ENCODE measurements at places on chromosomes 3 and 15.
A peak's percentile ranks its signal among the peaks of the same experiment; 100 is the strongest.

GRCh38 chr15:27743638-27744037 lies 355.5 kb downstream of the OCA2 start:
- no peak for DNase-seq

GRCh38 chr3:73999501-73999900 lies 374.8 kb upstream of the PDZRN3 start:
- DNase-seq, result no peak

- no peak for DNase-seq
Measured at GRCh38 chr15:56496635-56497034, 31.7 kb upstream of the MNS1 start.

- no peak for DNase-seq
Measured at GRCh38 chr3:52176951-52177700, 20.8 kb upstream of the ALAS1 start.

DNA sequence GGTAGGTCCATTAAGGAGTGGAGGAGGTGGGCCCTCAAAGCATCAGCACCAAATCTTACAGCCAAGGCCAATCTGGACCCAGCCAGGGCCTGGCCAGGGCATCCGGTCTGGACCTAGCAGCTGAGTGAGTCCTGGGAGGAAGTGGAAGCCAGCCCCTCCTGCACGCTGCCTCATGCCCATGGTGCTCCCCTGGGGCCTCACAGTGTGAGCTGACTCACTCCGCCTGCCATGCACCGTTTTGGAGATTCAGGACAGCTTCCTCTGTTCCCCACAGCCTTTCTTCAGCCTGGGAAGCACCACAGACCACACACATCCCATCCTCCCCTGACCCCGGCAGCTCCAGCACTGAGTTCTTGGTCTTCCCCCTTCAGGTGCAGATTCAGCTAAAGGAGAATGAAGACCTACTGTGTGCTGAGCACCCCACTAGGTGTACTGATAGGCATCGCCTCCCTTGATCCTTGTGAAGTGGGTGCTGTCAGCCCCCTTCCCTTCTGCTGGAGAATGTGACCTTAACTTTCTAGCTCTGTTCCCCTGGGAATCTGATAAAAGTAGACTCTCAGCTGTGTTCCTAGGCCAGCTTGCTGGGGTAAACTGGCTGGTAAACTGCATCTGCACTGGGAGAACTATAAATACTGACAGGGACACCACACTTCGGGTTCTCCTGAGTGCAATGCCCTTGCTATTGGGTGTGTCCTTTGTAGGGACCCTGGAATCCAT lies 36.8 kb upstream of the SEC13 start:
- no peak for DNase-seq

DNA sequence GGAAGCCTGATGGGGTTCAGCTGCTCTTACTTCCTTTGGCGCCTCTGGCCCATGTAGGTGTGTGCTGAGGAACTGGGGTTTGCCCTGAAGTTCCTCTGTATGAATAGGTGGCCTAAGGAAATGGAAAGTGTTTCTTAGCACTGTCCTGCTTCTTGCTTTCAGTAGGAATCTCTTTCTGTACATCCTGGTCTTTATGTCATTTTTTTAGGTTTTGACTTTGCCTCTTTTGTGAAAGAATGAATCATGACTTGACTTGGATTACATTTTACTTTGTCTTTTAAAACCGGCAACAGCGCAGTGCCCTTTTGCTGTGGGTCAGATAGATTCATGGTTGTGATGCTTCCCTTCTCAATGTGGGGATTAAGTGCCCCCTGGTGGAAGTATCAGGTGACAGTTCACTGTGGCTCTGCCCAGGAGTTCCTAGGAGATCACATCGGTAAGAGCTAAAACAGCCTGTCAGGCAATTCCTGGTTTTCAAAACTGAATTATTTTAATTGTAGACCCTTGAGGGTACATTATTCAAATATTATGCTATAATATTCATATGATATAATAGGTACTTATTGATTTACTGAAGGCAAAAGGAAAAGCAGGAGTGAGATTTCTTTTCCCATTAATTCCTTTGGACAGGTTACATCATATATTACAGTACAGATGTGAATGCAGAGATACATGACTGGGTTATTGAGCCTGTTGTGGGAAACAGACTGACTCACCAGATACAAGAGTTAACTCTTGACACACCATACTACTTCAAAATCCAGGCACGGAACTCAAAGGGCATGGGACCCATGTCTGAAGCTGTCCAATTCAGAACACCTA lies 95.4 kb downstream of the HCN4 start:
- peak; percentile 21 for DNase-seq

DNA sequence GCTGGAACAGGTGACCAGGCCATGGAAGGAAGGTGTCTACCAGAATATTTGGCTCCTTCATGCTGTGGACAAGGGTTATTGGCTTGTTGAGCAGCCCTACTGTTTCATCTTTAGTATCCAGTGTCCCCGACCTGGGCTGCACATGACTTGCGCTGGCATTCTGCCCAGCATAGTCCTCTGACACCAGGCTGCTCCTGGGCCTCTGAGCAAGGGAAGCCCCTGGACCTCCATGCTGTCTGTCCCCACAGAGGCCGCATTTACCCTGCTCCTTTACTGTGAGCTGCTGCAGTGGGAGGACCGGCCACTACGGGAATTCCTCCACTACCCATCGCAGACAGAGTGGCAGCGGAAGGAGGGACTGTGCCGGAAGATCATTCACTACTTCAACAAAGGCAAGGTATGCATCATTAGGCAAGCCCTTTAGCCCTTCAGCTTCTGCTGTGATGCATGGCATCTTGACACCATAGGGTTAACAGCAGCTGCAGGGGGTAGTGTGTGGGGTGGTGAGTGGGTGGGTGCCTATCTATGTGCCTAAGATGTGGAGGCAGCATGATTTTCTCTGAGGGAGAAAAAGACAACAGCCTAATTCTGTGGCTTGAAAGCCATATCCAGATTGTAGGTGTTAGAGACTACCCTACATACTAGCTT lies 44.0 kb upstream of the MANF start:
- DNase-seq, result no peak

GRCh38 chr15:69064649-69065048 lies 50.2 kb downstream of the NOX5 start:
- DNase-seq, result no peak

GRCh38 chr3:14472471-14473351 lies 67.4 kb downstream of the GRIP2 start:
- DNase-seq, result no peak

GRCh38 chr15:99409097-99409473 lies 156.7 kb upstream of the MEF2A start:
- DNase-seq, result no peak

DNA sequence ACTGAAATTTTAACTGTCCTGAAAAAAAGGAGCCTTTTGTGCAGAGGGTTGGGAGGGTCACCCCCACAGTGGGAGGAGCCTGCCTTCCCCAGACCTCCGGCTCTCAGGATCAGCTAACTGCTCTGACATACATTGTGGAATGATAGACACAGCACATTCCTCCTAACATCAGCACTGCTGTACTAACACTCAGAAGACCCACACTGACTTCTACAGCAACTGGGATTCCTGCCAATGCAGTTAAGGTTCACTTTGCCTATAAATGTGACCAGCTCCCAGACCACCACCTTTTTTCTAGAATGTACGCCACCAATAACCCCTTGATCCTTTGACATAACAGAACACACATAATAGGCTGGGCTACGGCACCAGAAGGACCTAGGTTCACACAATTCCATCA lies 3.2 kb downstream of the CPEB1 start:
- no peak for DNase-seq

- no peak for DNase-seq
Measured at GRCh38 chr3:454986-455385, 258.4 kb downstream of the CHL1 start.

GRCh38 chr3:66486202-66486601 lies 14.6 kb downstream of the LRIG1 start:
- no peak for DNase-seq

- no peak for DNase-seq
Measured at GRCh38 chr3:65776081-65776480, 262.6 kb downstream of the MAGI1 start.

DNA sequence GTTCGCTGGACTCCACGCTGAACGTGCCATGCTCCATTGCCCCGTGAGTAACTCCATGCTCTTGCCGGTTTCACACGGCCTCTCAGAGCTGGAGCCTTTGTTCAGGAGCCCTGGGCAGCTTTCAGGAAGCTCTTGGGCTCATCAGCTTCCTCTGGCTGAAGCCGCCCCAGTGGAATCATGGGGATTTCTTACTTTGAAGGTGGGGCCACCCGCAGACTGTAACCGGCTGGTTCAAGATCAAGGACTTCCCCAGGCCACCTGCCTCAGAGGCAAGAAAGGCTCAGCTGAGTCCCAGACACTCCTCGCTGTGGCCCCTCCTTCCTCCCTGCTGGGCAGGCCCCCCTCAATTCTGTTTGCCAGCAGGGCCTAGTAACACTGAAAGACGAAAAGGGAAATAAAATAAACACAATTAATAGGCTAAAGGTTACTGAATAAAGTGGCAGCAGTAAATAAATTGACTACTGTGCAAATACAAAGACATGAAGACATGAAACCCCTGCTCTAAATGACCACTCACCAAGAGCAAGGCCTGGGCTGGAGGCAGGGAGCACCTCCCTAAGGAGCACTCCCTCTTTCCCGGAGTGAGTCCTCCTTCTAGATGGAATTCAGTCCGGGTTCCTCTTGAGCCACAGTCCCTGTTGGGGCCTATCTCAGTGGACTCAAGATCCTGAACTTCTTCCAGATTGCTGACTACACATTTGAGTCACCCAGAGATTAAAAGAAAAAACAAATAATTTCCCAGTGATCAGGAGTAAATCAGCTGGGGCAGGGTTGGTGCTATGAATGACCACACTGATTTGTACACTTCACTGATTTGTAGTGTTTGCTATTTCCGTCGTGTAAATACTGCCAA lies 51.0 kb downstream of the ZDHHC19 start:
- DNase-seq, result no peak

DNA sequence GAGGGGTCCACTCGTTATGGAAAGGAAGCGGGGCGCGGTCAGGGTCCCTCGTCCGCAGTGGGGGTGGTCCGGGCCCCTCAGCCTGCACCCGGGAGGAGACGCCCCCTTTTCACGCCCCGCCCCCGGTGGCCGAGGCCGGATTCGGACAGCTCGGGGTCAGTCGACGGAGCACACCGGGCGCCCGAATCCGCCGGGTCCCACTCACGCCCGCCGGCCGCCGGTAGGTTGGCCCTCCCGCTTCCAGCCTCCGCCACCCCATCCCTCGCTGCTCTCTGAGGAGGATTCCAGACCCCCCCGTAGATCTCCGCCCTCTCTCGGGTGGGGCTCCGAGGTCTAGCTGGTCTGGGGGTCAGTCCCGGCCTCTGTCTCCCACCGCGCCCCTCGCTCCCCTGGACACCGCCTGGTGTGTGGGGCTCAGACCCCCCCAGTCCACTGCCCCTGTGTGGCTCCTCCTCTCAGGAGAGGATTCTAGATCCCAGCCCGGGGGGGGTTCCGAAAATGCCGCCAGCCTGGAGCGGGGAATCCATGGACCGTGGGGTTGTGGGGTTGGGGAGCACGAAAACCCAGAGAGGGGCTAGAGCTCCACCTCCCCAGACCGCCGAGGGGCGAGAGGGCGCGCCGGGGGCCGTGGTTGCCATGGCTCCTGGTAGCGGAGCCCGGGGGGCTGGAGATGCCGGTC lies 725 bp downstream of the CHL1 start:
- no peak for DNase-seq

Data from stimulated activated CD8-positive, alpha-beta memory T cell treated with anti-CD3 and anti-CD28 coated beads, Interleukin-7, amount 100 ng/mL, for 4 hours (primary cell).